ENCODE measurements at places on chromosomes 7 and 10.

DNA sequence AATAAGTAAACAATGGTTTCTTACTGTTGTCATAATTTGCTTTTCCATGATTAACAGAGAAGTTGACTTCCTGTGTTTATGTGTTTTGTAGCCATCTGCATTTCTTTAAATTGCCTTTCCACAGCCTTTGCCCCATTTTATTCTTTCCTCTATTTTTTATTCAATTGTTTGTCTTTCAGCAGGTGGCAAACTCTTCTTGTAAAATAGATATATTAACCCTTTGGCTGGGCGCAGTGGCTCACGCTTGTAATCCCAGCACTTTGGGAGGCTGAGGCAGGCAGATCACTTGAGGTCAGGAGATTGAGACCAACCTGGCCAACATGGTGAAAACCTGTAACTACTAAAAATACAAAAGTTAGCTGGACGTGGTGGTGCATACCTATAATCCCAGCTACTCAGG, 50.6 kb upstream of the CAPZA2 start:
- no peak for DNase-seq

DNA sequence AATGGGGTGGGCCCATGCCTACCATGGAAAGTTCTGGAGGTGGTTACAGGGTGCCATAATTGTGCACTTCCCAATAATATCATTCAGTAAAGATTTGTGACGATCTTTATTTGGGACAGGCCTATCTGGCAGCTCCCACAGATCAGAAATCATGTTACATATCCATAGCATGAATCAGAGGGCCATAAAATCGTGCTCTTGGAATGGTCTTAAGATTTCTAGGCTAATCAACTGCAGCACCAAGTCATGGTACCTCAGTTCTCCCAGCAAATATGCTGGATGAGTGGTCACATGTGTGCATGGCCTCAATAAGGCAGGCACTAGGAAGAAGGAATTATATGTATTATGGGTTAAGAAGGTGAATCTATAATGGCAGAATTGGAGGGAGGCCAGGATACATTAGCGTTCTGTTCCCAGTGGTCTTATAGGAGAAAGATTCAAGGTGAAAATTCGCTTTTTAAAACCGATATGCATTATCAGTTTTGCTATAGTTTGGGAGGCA, 134.7 kb downstream of the NRP1 start:
- DNase-seq: no peak

DNA sequence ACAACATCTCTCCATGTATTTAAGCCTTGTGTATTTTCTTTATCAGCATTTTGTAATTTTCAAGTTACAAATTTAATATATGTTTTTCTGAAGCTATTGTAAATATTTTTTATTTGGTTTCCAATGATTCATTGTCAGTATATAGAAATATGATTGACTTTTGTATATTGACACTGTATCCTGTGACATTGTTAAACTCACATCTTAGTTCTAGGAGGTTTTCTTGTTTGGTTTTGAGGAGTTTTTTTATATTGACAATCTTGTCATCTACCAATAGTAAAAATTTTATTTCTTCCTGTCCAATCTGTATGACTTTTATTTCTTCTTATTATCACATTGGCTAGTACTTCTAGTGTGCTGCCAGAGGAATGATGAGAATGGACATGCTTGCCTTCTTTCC, 393.7 kb downstream of the GPAM start:
- DNase-seq: no peak

DNA sequence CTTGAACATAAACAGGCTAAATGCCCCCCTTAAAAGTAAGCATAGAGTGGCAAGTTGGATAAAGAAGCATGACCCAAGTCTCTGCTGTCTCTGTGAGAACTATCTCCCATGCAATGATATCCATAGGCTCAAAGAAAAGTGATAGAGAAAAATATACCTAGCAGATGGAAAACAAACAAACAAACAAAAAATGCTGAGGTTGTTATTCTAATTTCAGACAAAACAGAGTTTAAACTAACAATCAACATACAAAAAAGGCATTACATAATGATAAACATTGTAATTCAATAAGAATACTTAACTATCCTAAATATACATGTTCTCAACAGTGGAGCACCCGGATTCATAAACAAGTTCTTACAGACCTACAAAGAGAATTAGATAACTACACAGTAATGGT, 626.2 kb upstream of the CNTNAP2 start:
- DNase-seq: no peak

DNA sequence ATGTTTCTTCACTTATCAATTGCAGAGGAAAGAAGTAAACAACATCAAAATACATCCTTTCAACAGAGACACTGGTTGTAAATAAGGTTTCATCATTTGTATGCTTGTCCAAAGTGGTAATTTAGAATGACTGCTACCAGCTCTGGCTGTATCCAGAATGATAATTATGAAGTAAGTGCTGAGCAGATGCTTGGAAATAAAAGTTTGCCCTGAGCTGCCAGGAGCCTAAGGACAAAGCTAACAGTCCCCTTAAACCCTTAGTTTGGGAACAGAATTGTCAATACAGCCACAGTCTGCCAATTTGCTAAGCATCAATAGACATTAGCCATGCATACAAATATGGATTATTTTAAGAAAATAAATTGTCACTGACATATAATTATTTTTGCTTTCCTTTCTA, 147.0 kb upstream of the SLC13A1 start:
- no peak for DNase-seq

DNA sequence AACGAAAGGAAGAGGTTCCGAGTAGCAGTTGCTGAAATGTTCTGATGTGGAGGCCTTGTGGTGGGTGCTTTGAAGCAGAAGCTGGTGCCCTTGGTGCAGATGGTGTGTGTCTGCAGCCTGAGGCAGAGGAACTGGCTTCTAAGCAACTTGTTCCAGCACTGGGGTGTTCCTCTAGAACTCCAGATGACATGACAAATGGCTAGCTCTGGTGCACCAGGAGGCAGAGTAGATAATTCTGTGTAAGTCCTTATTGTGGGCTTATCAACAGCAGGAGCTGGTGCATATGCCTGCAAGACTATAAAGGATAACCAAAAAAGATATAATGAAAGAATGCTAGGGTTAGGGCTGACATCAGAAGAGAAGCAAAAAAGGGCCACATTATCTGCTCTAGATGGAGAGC, 76.5 kb downstream of the ARL5B start:
- no peak for DNase-seq

DNA sequence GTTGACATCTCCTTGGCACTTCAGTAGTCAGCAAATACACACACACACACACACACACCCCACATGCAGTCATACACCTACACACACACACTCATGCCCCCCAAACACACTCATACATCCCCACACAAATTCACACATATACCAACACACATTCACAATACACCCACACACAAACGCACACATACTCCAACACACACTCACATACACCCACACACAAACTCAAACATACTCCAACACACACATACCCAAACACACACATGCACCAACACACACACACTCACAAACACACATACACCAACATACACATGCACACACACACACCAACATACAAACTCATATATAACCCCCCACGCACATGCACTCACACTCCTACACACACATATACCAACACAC, 31.4 kb upstream of the CHST15 start:
- DNase-seq: no peak

GRCh38 chr10:101839416-101840063, 4.1 kb downstream of the KCNIP2 start:
- peak; percentile 56 for DNase-seq

DNA sequence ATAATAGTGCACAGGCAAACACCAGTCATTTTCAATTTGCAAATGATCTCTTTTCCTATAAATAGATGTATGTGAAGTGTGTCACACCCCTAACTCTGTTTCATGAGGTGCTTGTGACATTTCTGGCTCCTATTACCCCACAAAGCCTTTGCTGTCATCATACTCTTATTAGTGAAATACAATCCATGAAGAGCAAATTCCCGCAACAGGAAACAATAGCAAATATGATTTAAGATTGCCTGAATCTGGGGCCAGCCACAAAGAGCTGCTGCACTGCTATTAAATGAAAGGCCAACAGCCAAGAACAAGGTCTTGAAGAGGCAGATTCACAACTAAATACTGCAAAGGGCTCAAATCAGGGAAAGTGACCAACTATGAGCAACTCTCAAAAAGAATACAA, 96.3 kb upstream of the CAV2 start:
- DNase-seq: no peak

- peak; percentile 7 for DNase-seq
These were observed 288.2 kb downstream of the IPMK start for GRCh38 chr10:57979491-57979890.

DNA sequence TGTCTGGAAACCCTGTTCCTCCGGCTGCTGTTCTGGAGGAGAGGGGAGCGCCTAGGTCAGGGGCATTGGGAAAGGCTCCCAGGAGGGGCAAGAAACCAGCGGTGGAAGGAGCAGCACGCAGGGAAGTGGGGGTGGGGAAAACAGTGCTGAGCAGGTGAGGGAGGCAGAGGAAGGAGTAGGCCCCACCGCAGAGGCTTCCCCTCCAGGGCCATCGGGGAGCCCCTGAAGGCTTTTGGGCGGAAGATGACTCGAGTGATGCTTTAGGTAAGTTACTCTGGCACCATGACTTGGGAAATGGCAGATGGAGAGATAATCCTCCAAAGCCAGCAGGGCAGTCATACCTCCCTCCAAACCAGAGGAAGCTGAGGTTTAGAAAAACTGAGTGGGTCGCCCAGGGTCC, 106.5 kb upstream of the ANLN start:
- no peak for DNase-seq

GRCh38 chr7:140475747-140476333, 3.5 kb downstream of the MKRN1 start:
- peak; percentile 53 for DNase-seq

DNA sequence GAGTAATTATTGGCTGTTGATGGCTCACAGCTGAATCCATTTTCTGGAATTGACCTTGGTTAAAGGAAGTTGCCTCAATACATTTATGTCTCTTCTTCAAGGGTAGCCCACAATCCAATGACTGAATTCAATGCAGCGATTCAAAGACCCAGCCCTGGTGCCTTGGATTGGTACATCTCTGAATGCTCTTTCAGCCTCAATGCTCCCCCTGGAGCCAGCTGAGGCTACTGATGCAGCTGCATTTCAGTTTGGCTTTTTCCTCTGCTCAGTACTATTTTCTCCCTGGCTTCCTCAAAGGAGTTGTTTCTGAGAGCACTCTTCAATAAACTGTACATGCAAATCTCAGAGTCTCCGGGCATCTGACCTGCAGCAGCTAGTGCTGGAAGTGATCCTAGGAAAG, 633 bp upstream of the EBLN1 start:
- DNase-seq: no peak

DNA sequence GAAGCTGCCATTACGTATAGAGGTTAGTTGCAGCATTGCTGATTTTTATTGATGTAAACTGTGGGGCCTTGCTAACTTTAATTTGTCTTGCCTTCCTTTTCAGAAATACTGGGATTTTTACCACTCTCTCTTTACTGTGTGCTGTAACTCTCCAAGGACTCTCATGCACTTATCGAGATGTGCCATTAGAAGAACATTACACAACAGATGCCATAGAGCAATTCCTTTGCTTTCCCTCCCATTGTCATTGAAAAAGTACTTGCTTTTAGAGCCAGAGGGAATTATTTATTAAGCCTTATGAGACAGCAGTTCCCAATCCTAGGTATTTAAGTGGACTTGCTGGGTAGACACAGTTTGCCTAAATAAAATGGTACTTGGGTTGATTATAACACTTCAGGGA, 51.7 kb downstream of the ASB4 start:
- no peak for DNase-seq

Measured in cardiac muscle cell (in vitro differentiated cells and primary cell).